ENCODE measurements at places on chromosomes 2 and 18.

GRCh38 chr2:166957686-166958085, 69.4 kb downstream of the XIRP2 start:
- DNase-seq = no peak

DNA sequence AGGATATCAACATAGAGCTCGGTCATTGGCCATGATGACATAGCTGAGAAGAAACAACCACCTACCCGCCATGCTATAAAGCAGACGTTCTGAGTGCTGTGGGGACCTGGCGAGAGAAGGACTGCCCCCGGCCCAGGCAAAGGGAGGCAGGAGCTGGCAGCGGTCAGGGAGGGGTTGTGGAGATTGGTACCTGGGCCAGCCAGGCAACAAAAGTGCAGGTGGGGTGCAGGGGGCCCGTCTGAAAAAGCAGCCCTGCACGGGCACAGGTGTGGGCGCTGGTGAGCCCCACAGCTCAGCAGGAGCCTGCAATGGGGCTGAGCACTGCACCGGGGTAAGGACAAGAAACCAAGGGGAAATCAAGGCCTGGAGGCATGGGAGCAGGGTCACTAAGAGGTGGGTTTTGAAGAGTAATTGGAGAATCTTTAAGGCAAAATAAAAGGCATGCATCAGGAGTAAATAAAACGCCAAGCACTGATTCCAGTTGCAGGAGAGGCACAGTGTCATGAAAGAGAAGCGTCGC, 464.0 kb downstream of the EIPR1 start:
- DNase-seq = no peak

DNA sequence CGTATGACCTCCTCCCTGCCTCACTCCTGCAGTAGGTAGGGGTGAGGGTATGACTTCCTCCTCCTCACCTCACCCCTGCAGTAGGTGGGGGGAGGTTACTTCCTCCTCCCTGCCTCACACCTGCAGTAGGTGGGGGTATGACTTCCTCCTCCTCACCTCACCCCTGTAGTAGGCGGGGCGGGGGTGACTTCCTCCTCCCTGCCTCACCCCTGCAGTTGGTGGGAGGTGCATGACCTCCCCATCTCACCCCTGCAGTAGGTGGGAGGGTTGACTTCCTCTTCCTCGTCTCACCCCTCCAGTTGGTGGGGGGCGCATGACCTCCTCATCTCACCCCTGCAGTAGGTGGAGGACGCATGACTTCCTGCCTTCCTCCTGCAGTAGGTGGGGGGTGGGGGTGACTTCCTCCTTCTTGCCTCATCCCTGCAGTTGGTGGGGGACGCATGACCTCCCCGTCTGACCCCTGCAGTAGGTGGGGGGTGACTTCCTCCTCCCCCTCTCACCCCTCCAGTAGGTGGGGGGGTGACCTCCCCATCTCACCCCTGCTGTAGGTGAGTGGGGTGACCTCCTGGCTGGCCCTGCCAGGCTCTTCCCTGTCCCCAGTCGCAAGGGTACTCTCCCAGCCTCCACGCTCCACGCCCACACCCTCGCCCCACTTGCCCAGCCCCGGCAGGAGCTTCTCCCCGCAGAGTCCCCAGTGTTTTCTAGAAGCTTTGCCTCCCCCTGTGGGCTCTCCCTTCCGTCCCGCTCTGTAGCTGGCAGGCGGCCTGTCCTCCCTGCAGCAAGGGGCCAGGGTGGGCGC, 39.3 kb downstream of the TSHZ1 start:
- no peak for DNase-seq

- no peak for DNase-seq
Measured at GRCh38 chr2:8598295-8599165, 83.3 kb upstream of the ID2 start.

GRCh38 chr2:120385355-120386127, 39.6 kb downstream of the INHBB start:
- no peak for DNase-seq

- no peak for DNase-seq
Measured at GRCh38 chr2:95052804-95053479, 27.4 kb downstream of the MAL start.

DNA sequence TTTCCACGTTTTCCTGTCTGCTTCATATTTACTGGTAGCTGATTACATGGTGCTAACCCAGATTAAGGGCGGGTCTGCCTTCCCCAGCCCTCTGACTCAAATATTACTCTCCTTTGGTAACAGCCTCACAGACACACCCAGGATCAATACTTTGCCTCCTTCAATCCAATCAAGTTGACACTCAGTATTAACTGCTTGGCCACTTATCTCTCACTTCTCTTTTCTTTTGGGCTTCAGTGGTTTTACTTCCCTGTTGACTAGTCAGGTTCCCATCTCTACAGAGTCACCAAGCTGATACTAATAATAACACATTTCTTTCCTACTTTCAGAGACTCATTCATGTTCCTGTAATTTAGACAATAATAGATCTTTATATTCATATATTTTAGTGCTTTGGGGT, 302.2 kb upstream of the MAP2 start:
- no peak for DNase-seq

GRCh38 chr2:219155054-219155644, 5.5 kb downstream of the NHEJ1 start:
- DNase-seq = peak; percentile 65

DNA sequence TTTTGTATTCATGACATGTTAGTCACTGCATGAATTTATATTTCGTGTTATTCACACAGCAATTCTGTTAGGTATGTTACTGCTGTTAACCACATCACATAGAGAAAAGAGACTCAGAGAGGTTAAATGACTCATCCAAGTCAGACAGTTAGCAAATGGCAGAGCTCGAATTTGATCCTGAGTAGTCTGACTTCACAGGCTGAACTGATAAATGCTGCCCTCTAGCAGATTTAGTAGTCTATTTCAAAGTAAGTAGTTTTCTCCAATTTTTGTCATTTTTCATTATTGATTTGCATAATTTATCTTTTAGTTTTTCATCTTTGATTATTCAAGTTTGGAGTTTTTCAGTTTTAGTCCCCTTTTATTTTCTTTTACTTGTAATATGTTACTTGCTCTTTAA, 58.3 kb downstream of the WDR7 start:
- DNase-seq = peak; percentile 42

- DNase-seq = no peak
Measured at GRCh38 chr2:150526827-150527226, 39.4 kb upstream of the RND3 start.

- peak; percentile 44 for DNase-seq
Measured at GRCh38 chr18:12879840-12880540, 4.0 kb downstream of the PTPN2 start.

DNA sequence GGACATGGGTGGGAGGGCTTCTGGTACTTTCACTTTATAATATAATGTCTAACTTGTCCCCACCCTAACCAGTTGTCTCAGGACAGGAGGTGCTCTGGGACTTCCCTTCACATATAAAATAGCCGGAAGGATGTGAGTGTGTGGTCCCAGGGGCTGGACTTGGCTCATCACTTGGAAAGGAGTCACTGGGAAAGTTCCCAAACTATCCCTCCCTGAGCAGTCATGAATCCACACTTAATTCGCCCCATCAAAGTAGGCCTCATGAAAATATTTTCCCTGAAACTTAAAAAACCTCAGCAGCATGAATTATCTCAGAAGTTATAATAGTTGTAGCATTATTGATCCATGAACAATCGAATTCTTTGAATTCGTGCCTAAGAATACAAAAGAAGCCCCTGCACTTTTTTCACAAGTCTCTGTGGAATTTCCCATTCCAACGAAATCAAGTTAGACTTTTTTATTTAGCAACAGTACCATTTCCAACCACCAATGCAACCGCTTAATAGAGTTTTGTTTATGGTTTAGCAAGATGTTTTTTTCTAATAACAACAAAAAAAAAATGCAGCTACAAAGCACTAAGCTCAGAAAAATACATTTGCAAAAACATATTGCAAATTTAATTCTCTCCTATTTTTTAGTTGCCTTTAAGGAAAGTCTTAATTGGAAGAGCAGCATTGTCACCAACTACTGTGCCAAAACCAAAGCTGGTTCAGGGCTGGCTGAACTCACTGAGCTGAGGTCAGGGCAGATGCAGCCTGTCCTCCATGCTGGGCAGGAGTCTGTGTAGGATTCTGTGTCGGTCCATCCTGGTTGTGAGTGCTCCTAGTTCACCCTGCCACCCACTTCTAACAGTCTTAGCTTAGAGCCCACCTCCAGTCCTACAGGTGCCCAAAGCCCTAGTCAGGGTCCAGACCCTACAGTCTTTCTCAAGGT, 68.8 kb upstream of the SPTBN1 start:
- no peak for DNase-seq

- DNase-seq = no peak
Measured at GRCh38 chr2:143720095-143720664, 591.0 kb downstream of the ARHGAP15 start.

DNA sequence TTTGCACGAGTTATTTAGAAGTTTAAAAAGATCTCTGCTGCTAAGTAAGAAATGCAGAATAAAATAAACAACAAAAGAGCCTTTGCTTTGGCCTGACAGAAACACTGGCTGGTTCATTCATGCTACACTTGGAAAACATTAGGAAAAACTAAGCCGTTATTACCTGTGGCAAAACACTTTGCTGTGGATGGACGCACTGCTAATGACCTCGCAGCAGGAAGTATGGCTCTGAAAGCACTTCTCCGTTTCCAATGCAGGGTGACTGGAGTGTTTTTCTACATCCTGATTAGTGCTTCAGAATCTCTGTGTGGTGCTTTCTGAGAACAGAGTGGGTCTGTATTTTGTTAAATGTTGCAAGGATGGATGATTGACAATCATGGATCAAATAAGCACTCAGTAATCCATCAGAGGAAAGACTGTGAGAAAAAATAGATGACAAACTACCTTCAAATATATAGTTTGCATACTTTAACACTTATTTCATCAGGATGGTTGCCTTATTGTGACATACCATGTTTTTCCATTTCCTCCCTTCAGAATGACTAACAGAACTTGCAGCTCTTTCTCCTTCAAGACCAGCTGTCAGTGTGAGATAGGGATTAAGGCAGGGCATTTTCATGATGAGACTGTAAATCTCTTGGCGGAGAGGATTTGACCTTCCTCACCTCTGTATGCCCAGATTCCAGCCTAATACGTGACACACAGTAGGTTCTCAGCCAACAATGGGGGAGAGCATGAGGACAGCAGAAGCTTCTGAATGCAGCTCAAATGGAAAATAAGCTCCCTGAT, 38.0 kb downstream of the LINC00305 start:
- DNase-seq = no peak

DNA sequence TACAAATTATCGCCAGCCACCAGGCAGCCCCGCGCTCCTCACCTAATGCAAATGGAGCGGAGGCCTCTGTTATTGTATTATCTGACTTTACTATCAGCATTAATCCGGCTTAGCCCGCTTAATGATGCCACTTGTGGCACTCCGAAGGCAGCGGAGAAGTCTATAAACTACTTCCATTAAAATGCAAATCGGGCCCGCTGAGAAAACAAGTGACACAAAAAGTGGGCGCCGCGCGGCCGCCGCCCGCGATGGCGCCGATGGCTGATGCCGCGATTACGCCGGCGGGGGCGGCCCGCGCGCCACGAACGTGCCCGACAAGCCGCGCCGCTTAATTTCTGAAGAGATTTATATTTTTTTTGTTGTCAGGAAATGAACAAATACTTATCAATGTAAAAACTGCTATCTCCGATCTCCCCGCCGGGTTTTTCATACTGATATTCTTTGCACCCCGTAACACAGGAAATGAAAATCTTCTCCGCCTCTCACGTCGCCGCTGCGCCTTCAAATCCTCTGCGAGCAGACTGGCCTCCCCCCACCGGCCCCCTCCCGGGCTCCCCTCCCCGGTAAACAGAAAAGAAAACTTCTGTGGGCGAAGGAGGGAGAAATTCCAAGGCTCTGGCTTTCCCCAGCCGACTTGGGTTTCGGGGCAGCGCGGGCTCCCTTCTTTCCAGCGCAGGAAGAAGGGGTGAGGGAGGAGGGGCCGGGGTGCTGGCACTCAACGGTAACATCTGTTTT, 221.8 kb downstream of the INSIG2 start:
- peak; percentile 64 for DNase-seq

DNA sequence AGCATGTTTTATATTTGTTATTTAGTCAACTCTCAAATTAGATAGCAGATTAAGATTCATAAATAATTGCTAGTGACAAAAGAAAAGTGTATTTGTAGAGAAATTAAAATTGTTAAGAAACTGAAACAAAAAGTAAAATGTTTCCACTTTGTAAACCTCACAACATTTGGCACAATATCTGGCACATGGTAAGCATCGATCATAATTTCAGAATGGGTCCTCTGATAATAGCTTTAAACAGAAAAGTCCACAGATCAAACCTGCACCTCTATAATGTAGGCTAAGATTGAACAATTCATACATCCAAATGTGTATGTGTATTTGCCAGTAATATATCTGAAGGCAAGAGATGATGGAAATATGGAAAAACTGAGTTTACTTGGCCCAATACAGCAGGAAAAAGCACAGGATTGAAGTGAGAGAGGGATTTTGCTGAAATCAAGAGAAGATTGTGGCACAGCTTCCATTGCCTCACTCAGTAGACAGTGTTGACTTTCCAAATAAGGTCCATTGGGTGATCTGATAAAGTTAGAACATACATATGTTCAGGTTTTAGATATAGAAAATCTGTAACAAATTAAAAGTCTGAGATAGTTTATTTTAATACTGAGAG, 39.4 kb downstream of the COBLL1 start:
- DNase-seq = no peak

DNA sequence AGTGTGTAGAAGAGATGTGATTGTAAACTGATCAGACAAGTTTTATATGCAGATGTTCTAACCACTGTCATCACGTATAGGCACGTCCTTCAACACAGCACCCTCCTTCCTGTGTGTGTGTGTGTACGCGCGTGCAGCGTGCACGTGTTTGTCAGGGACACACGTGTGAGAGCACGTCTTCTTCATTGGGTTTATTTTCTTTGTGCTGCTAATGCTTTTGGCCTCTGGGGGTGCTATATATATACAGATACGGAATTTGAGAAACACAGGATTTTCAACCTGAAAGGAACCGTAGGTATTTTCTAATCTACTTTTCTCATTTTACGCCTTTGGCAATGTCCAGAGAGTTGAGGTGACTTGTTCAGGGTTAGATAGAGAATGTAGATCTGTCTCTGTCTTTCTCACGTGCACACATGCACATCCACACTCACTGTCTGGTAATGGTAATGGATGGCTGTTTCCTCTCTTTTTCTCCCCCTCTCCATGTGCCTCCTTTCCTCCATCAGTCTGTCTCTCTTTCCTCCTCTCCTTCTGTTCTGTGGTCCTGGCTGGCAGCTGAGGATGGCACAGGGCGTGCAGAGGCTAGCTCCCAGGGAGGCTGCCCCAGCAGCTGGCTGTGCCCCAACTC, 13.4 kb upstream of the CELF4 start:
- DNase-seq = peak; percentile 41

DNA sequence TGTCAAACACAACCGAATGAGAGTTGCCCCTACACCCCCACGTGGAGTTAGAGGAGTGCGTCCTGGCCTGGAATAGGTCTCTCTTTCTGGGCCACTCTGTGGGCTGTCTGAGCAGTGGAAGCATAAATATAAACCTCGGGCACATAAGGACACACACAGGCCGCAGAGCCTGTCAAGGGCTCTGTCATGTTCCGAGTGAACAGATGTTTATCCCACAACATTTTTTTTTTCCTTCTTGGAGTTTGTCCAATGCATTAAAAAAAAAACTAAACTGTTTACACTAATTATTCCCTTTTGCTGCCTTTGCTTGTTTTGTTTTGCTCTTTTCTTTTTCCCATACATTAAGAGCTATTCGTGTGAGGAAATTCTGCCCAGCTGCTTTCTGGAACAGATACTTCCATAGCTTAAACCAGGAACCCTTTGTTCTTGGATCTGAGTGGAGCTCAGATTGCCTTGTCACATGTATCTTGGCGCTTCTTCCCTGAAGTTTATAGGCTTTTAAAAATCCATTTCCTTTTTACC, 228.3 kb upstream of the FOSL2 start:
- no peak for DNase-seq
